ENCODE measurements at places on chromosomes 13 and 19.
A peak's percentile ranks its signal among the peaks of the same experiment; 100 is the strongest.

DNA sequence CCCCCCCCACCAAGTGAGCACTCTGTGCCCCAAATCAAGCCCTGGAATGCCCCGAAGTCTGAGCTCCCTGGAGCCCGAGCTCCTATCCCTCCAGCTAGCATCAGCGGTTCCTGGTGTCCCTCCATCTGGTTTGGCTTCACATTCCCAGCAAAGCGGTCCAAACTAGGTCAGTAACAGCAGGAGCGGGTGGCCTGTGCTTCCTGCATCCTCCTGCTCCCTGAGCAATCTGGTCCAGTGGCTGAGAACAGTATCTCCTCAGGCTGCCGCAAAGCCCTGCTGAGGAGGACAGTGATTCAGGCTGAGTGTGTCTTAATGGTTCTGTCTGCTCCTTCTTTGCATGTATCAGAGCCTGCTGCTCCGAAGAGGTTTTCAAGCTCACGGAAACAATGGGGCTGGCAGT is 25.9 kb downstream of the RASL11A start:
- no peak for DNase-seq

DNA sequence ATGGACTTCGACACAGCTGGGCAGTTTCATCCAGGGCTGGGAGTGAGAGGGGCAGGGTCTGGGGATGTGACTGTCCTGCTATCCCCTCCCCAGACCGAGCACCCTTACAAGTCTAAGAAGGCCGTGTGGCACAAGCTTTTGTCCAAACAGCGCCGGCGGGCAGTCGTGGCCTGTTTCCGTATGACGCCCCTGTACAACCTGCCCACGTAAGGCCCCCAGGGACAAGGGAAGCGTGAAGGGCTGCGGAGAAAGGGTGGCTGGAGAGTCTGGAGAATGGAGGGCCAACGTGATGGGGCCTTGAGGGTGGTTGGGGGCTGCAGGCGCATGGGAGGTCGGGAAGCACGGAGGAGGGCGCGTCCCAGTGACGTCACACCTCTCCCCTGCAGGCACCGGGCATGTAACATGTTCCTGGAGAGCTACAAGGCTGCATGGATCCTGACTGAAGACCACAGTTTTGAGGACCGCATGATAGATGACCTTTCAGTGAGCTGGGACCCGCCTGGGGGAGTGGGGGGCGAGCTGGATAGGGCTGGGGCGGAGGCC is 89.5 kb downstream of the MAP4K1 start:
- DNase-seq = no peak

- DNase-seq = no peak
Measured at GRCh38 chr19:27729332-27729731, 1483.6 kb downstream of the UQCRFS1 start.

- DNase-seq = peak; percentile 98
Measured at GRCh38 chr19:2739602-2740313, at the start of gene SLC39A3. SLC39A3 (minus strand) TSS chr19:2740017; CDS start chr19:2737257, 2,760 bp downstream.

GRCh38 chr19:3537438-3538240 is 1.3 kb upstream of the TEKTIP1 start:
- DNase-seq = no peak

GRCh38 chr13:79995334-79995733 is 345.6 kb downstream of the SPRY2 start:
- DNase-seq = no peak

GRCh38 chr13:88063741-88064140 is 392.6 kb downstream of the SLITRK5 start:
- no peak for DNase-seq

- DNase-seq = peak; percentile 93
Measured at GRCh38 chr19:16542045-16542909, at the start of gene CHERP. CHERP (minus strand) TSS chr19:16542437; CDS start chr19:16542378, 59 bp downstream.
